ENCODE measurements at places on chromosomes 12 and 14.

DNA sequence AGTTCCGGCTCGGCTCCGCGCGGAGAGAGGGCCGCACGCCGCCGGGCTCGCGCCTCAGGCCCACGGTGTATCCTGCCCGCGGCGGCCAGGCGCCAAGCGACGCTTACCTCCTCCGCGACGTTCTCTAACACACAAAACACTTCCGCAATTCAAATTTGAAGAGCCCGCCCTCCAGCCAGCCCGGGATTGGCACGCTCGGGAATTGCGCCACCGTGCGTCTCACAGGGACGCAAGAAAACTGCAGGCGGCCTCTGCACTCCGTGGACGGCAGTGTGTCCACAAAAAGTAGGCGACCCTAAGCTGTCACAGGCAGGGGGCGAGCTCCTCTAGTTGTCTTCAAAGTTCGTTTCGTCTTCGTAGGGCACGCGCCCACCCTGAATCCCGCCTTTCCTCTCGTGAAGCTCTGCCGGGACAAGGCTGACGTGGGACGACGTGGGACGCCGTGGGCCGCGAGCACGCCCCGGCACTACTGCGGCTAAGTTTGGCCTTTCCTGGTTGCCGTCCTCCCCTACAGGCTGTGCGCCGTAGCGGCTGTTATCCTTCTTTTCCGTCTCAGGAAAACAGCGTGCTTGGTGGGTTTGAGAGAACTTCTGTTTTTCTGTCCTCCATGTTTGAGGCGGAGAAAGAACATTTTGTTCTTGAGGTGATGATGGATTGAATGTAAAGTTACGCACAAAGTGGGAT lies at the start of gene MIS18BP1:
Gene MIS18BP1 (minus strand): TSS at position 133 of the 684 bp plus-strand sequence. CDS start 5,916 bp downstream, outside the sequence.
- peak; percentile 14 for DNase-seq

- DNase-seq, result no peak
Measured at GRCh38 chr12:72077111-72077820, 138.6 kb downstream of the TPH2 start.

GRCh38 chr14:32584079-32584478 lies 255.0 kb downstream of the AKAP6 start:
- no peak for DNase-seq

DNA sequence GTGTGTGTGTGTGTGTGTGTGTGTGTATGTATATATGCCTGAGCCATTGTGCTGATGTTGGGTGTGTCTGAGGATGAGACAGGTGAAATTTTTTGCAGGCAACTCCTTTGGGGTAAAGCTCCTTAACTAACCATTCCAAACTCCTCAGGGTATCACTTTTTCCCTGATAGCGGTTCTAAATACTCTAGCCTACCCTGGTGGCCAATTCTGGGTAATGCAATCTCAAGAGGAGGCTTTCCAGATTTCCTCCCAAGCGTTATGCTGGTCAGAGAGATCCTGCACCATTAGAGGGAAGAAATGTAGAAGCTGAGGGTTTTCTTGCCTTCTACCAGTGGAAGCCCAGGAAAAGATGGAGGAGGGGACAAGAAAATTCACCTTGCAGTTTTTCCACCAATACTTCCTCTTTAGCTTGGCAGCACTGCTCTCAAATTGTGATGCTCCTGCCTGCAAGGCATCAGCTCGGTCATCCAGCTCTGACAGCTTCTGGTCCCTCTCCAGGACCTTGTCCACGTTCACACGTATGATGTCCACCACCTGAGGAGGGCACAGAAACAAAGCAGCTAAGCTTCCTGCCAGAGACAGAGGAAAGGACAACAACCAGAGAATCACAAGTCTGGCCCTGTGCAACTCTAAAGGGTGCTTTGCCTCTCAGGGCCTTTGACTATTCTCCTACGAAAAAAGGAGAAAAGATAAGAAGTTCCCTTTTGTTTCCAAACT lies 4.9 kb downstream of the VAMP1 start:
- DNase-seq, result no peak

DNA sequence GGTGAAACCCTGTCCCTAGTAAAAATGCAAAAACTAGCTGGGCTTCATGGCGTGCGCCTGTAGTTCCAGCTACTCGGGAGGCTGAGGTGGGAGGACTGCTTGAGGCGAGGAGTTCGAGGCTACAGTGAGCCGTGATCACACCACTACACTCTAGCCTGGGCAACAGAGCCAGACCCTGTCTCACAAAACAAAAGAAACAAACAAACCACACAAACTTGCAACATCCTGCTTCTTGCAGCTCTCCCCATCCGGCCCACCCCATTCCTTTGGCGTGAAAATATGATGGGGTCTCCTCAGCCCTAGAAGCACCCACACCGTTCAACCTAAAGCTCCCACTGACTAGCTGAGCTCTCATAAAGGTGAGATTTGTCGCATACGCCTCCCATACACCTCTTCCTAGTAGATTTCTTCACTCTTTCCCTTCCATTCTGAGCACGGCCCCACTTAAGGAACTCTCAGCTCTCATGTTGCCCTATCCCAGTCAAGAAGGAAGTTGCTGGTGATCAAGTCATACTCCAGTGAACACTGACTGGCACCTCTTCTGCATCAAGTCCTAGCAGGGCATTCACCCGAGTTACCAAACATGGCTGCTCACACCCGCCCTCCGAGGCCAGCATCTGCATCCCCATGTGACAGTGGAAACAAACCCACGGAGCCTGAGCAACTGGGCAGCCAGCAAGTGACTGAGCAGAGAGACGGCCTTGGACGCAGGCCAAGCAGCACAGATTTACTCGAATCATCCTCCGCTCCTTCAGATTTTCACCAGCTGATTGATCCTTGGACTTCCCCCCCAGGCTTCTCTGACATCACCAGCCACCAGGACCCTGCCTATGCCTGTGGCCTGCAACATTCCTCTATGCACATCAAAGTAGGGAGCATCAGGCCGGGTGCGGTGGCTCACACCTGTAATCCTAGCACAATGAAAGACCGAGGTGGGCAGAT lies 18.9 kb upstream of the CD27 start:
- DNase-seq, result no peak

DNA sequence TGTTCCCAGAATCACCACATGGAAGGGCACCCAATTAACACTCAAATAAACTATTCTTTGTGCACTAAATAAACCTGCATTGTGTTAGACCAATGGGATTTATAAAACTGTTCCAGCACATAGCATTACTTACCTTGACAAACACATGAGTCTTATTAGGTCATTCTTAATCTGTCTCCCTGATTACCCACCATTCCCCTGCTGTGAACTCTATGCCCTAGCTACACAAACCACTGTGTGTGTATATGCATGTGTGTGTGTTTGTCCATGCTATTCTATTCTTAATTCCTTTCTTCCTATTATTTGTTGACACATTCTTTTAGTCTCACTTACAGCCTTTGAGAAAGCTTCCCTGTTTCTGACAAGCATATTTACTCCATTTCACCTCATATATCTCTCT lies 303.6 kb upstream of the GARIN6 start:
- no peak for DNase-seq

Data from cortex of kidney (tissue), 1 donor.